ENCODE measurements at places on chromosomes 5 and 9. TPM values are rescaled to one million over a fixed set of nuclear protein-coding genes. Genes with fewer than 3 reads are reported as not detected.

Gene ZNF454
- total RNA-seq = 3.7 TPM

Gene DND1
- total RNA-seq = 0.46 TPM

Gene ZFP37
- total RNA-seq = 2.1 TPM

Gene CAPSL
- total RNA-seq = not detected

Gene CDC26
- total RNA-seq = 46.2 TPM

Gene SPINK6
- not detected for total RNA-seq

Gene BARX1
- not detected for total RNA-seq

Gene SV2C
- total RNA-seq = 0.23 TPM

Gene PCA3
- total RNA-seq = 1.0 TPM

Gene SREK1
- total RNA-seq = 43.1 TPM

Gene ARHGEF28
- total RNA-seq = 12.7 TPM

Gene DRD1
- 0.06 TPM for total RNA-seq

DNA sequence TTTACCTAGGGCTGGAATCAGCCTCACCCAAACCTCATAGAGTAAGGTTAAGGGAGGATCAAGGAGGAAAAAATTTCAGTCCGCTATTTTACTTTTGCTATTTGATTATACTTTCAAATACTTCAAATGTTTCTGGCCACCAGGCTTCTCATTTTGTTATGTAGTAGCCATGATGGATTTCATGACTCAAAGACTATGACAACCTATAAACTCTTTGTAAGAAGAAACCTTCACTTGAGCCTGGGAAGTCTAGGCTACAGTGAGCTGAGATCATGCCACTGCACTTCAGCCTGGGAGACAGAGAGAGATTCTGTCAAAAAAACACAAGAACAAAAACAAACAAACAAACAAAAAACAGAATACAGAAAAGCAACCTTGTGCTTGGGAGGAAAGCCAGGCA, 293.6 kb upstream of the TNC start:
- peaks cover 6% of the 10 kb centered on the region for H3K4me1 ChIP-seq
- no peak for DNase-seq
- H3K27ac ChIP-seq = no peak overlapping the region
- H3K27me3 ChIP-seq = no peaks in the 10 kb centered on the region
- H3K4me3 ChIP-seq = no peak overlapping the region

DNA sequence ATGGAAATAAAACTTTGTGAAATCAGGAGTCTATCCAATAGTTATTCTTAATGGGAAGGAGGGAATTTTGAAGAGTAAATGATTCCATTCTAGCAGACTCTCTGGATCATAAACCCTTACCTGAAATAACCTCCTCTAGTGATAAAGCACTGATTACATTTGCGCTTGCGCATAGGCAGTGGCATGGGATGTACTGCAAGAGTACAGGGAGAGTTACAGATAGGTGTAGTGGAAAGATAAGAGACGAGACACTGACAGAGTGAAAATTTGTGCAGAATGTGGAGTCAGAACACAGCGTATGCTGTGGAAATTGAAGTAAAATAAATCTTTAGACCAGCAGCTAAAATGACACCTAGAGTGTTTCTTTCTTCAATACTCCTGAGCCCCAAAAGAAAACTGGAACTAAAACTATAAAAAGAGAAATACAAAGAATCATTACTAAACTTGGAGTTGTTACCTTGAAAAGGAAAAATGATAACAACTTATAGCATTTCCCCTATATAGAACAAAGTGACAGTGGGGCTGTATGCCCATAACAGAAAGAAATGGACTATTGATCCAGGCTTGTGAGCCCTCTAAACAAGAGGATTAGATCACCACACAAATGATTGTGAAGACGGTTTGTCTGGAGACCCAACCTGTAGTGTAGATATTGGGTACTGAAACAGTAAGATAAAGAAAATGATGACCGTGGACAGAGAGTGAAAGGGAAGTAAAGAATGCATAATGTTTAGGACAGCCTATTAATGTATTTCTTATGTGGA, 1471.2 kb upstream of the NUDT12 start:
- DNase-seq = no peak
- H3K4me3 ChIP-seq = no peak overlapping the region
- H3K27me3 ChIP-seq = no peaks in the 10 kb centered on the region
- no peak overlapping the region for H3K27ac ChIP-seq
- no peaks in the 10 kb centered on the region for H3K36me3 ChIP-seq

DNA sequence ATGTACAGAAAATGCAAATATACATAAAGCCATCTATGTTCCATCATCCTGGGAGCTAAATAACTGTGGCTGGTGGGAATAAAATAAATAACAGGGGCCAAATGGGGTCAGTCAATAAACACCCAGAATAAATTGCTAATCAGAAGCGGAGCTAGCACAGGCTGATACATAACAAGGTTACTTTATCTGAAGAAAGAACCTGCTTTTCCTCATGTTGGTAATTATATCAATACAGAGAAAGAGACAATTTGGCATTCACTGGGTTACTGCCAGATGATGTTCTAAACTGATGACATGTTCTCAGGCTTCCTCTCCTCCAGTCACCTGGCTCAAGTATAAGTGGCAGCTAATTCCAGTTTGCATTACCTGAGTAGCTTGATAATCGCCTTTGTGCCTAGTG, 144.9 kb upstream of the CD180 start:
- H3K27ac ChIP-seq = no peak overlapping the region
- DNase-seq = no peak
- H3K36me3 ChIP-seq = no peaks in the 10 kb centered on the region
- H3K4me3 ChIP-seq = no peak overlapping the region
- no peaks in the 10 kb centered on the region for H3K4me1 ChIP-seq

- DNase-seq = no peak
- no peak overlapping the region for H3K27ac ChIP-seq
- no peaks in the 10 kb centered on the region for H3K36me3 ChIP-seq
- no peak overlapping the region for H3K4me3 ChIP-seq
Observed at GRCh38 chr9:119775410-119775809, 406.2 kb upstream of the BRINP1 start.

DNA sequence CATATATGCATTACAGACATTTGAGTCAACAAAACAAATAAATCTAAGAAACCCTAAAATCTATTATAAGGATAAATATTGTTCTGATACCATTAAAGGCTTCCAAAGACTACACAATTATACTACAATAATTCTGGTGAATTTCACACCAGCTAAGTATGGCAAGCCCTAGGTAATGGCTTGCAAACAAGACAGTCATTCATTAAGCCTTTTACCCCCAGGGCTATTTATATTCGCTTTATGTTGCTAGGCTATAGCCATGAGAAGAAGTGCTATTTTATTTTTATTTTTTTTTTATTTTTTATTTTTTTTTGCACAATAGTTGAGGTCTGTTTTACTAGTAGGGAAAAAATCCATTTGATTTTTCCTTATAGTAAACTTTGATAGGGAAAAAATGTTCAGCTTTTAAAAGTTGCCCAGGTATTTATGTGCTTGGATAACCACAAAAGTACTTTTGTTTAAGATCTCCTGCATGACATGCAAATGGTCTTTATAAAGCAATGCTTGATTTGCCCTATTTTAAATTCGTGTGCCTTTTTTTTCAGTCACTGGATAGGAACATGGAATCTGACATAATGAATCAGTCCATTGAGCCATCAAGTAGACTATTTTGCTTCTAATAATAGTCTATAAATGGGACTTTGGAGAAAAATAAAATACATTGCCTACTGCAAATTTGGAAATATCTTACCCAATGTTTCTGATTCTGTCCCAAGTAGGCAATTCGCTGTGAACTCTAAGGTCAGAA, 946.3 kb upstream of the COX7C start:
- no peak for DNase-seq
- H3K4me3 ChIP-seq = no peak overlapping the region
- H3K27ac ChIP-seq = no peak overlapping the region
- no peaks in the 10 kb centered on the region for H3K36me3 ChIP-seq

DNA sequence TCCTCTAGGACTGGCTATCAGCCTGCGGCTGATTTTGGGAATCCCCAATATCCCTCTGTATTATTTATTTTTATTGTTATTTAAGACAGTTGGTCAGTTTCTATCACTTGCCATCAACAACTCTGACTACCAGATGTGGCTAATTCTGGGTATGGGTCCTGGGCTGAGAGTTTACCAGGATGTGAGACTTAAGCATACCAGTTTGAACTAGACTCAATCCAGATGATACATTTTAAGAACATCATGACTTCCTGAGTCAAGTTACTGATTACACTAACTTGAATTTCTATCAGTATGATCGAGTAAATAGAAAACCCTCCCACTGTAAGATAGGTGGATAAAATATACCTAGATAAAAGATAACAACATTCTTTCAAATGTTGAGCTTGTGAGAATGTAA, 634.0 kb downstream of the MAT2B start:
- no peaks in the 10 kb centered on the region for H3K36me3 ChIP-seq
- H3K4me1 ChIP-seq = no peaks in the 10 kb centered on the region
- no peak overlapping the region for H3K27ac ChIP-seq
- no peak overlapping the region for H3K4me3 ChIP-seq
- no peak for DNase-seq

- no peak for DNase-seq
- no peaks in the 10 kb centered on the region for H3K27me3 ChIP-seq
- no peaks in the 10 kb centered on the region for H3K4me1 ChIP-seq
- H3K27ac ChIP-seq = no peak overlapping the region
Observed at GRCh38 chr5:53323511-53323910, 156.9 kb upstream of the FST start.

- no peak overlapping the region for H3K27ac ChIP-seq
- H3K27me3 ChIP-seq = no peaks in the 10 kb centered on the region
- H3K4me3 ChIP-seq = no peak overlapping the region
- H3K36me3 ChIP-seq = no peaks in the 10 kb centered on the region
Observed at GRCh38 chr5:155004138-155004744, 9.3 kb upstream of the KIF4B start.

DNA sequence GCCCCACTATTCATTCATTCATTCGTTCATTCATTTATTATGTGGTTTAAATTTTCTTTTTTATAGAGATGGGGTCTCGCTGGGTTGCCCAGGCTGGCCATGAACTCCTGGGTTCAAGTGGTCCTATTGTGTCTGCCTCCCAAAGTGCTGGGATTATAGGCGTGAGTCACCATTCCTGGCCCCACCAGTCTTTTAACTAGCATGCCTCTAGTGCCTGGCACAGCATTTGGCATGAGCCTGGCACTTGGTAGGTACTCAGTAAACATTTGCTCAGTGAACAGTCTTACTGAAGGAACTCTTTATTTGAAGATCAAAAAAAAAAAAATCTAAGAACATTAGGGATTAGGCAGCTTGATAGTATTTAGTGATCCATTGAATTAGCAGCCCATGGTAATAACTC, 98.1 kb downstream of the KDM4C start:
- no peak overlapping the region for H3K27ac ChIP-seq
- no peak overlapping the region for H3K4me3 ChIP-seq
- no peak for DNase-seq
- H3K27me3 ChIP-seq = no peaks in the 10 kb centered on the region
- no peaks in the 10 kb centered on the region for H3K4me1 ChIP-seq
- H3K36me3 ChIP-seq = no peaks in the 10 kb centered on the region

GRCh38 chr5:133363807-133364587, 248.3 kb downstream of the FSTL4 start:
- H3K4me3 ChIP-seq = no peak overlapping the region
- H3K4me1 ChIP-seq = no peaks in the 10 kb centered on the region
- DNase-seq = peak; percentile 86
- H3K27me3 ChIP-seq = no peaks in the 10 kb centered on the region

GRCh38 chr5:18745042-18745987, 1111.1 kb downstream of the TAF11L14 start:
- H3K27me3 ChIP-seq = no peaks in the 10 kb centered on the region
- no peaks in the 10 kb centered on the region for H3K36me3 ChIP-seq
- peak overlapping the region; percentile 43 for H3K27ac ChIP-seq
- peak overlapping the region; percentile 53 for H3K4me3 ChIP-seq
- peak; percentile 75 for DNase-seq
- H3K4me1 ChIP-seq = no peaks in the 10 kb centered on the region

DNA sequence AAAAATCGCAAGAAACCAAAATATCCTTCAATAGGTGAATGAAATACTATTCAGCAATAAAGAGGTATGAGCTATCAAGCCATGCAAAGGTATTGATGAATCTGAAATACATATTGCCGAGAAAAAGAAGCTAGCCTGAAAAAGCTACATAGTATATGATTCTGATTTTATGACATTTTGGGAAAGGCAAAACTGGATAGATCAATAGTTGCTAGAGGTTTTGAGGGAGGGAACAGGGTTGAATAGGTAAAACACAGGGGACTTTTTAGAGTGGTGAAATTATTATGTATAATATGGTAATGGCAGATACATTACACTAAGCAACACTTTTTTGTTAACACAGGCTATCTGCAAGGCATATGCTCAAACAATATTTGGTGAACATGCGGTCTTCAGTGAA, 327.6 kb upstream of the ADAMTSL1 start:
- DNase-seq = no peak
- no peaks in the 10 kb centered on the region for H3K4me1 ChIP-seq
- H3K27ac ChIP-seq = no peak overlapping the region
- H3K36me3 ChIP-seq = no peaks in the 10 kb centered on the region

GRCh38 chr5:79875230-79875629, 115.8 kb downstream of the MTX3 start:
- peak; percentile 68 for DNase-seq
- H3K4me1 ChIP-seq = no peaks in the 10 kb centered on the region
- no peaks in the 10 kb centered on the region for H3K36me3 ChIP-seq
- H3K27ac ChIP-seq = no peak overlapping the region

- DNase-seq = no peak
- peaks cover 15% of the 10 kb centered on the region for H3K4me1 ChIP-seq
- no peak overlapping the region for H3K27ac ChIP-seq
- H3K4me3 ChIP-seq = no peak overlapping the region
- no peaks in the 10 kb centered on the region for H3K36me3 ChIP-seq
Observed at GRCh38 chr9:38289866-38290245, 102.6 kb upstream of the ALDH1B1 start.

DNA sequence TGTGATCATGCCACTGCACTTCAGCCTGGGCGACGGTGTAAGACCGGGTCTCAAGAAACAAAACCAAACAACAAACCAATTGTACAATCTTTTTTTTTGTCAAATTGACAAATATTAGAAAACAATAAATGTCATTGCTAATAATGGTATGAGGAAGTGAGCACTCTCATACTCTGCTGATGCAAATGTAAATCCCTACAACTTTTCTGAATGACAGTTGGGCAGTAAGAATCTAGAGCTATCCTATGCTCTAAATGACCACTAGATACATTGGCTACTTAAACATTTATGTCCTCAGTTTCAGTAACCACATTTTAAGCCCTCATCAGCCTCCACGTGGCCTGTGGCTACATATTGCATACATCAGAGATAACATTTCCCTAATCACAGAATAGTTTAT, 256.2 kb downstream of the FER start:
- H3K27ac ChIP-seq = no peak overlapping the region
- no peaks in the 10 kb centered on the region for H3K27me3 ChIP-seq
- H3K36me3 ChIP-seq = no peaks in the 10 kb centered on the region
- no peak overlapping the region for H3K4me3 ChIP-seq
- no peak for DNase-seq
- no peaks in the 10 kb centered on the region for H3K4me1 ChIP-seq

DNA sequence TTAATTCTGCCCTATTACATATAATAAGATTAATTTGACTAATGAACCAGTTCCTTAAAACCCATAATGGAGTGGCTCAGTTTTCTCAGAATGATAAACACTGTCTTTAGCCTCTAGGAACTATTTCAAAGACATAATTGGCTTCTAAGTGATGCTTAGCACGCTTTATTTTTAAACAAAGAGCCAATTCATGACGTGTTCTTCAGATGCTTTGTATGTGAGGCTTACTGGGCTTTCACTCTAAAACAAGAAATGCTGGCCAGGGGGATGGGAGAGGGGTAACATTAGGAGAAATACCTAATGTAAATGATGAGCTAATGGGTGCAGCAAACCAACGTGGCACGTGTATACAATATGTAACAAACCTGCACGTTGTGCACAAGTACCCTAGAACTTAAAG, 7.6 kb upstream of the SFXN1 start:
- H3K36me3 ChIP-seq = no peaks in the 10 kb centered on the region
- no peak for DNase-seq
- peaks cover 6% of the 10 kb centered on the region for H3K4me1 ChIP-seq
- no peak overlapping the region for H3K27ac ChIP-seq
- H3K27me3 ChIP-seq = peaks cover 25% of the 10 kb centered on the region
